ENCODE measurements at places on chromosomes 3 and 15.

DNA sequence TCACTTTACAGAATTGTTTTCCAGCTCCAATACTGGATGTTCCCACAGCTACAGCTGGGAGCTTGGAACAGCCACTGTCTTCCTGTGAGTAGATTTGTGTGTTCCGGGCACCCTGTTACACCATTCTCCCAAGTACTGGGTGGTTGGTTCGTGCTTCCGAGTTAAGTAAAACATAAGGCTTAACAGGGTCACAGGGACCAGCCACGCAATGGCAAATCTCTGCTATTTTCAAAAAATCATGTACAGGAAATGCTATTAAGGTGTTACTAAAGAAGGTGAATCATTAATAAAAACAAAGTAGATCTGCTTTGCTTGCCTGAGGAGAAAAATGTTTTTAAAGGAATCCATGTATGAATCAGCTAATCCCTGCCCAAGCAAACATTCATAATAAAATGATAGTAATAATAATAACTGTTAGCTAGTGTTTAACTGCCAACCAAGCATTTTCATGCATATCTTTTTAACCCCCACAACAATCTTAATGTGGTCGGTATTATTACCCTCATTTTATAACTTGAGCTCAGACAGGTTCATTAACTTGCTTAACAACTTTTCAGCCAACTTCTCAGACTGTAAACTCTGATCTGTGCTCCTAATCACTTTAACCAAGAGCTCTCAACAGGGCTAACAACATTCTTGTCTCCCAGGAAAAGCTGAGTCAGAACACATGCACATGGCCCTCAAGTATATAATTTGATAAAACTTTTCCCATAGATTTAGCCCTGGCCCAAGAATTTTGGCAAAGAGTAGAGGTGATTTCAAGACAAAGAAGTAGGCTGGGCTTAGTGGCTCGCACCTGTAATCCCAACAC lies 2.7 kb upstream of the C2CD4A start:
- DNase-seq: no peak

- no peak for DNase-seq
Observed at GRCh38 chr15:74027688-74028087, 33.2 kb downstream of the PML start.

DNA sequence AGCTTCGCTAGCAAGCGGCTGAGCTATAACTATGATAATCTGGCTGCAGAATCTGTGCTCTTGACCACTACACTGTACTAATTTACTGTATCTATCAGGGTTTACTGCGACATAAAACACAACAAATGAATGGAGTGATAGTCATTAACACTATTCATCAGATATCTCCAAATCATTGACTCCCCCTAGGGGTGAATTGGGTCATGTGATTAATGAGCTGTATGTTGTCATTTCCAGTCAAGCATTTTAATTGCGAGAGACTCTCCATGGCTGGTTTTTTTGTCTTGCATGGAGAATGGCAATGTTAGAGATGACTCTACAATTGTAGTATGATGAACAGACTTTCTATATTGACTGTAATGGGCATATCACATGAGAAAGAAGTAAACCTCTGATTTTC lies 10.5 kb upstream of the TM4SF18 start:
- no peak for DNase-seq

DNA sequence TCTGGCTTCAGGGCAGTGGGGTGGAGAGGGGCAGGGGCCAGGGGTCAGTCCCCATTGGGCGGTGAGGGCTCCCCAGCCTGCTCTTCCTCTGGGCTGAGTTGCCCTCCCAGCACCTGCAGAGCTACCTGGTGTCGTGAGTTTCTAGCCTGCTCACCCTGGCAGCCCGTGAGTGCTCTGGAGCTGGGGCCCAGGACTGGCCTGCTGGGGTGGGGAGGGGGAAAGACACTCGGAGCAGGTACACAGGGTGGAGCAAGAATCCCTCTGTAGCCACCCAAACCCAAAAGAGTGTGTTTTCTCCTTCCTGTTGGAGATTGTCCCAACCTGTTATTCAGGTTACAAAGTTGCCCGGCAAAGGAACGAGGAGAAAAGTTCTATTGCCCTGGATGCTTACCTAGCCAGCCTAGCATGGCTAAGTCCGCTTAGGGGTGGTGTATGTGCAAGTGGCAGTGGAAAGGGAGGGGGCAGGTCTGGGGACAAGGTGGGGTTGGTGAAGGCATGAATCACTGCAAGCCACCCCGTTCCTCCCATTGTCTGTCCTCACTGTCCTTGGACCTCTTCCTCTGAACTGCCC lies 8.9 kb downstream of the FAM3D start:
- no peak for DNase-seq

DNA sequence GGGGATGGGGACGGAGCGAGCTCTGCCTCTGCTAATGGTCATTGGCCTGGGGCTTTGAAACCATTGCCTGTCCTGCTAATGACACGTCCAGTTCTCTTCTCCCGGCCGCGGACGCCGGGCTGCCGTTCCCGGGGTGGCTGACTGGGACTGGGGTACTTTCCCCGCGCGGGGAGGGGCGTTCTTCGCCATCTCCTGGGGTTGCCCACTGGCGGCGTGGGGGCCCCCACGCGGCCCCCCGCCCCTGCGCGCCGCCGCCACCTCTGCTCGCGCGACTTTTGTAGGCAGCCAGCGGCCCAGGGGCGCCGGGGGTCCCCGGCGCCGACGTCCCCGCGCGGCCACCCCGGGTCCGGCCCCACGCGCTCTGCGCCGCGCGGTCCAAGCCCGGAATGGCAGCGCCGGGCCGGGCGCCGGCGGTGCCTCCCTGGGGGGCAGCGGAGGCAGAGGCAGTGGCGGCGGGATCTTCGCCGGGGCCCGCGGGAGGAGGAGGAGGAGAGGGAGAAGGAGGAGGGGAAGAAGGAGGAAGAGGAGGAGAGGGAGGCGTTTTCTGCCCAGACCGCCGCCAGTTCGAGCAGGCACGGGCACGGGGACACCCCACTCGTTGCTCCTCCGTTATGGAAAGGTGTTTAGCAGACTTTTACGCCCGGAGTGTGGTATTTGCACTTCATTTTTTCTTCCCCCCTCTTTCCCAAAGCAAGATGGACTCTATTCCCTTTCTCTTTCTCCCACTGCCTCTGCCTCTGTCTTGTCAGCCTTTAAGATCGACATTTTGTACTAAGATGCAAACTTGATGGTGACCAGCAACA lies 2.3 kb downstream of the BBX start:
- peak; percentile 35 for DNase-seq

- DNase-seq: no peak
Observed at GRCh38 chr3:34387826-34388564, 589.6 kb downstream of the PDCD6IP start.

DNA sequence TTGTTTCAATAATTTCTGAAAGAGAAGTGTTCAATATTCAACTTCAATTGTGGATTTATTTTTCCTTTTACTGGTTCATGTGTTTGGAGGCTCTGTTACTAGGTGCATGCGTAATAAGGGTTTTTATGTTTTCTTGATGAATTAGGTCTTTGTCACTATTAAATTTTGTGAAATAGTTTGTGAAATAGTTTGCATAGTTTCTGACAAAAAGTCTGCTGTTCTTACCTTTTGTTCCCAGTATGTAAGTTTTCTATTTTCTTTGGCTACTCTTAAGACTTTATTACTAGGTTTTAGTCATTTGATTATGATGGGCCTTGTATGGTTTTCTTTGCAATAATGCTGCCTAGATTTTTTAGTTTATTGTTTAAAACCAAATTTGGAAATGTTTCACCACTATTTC lies 38.0 kb downstream of the MEF2A start:
- no peak for DNase-seq

GRCh38 chr15:101020451-101020850 lies 101.3 kb downstream of the LRRK1 start:
- DNase-seq: no peak

DNA sequence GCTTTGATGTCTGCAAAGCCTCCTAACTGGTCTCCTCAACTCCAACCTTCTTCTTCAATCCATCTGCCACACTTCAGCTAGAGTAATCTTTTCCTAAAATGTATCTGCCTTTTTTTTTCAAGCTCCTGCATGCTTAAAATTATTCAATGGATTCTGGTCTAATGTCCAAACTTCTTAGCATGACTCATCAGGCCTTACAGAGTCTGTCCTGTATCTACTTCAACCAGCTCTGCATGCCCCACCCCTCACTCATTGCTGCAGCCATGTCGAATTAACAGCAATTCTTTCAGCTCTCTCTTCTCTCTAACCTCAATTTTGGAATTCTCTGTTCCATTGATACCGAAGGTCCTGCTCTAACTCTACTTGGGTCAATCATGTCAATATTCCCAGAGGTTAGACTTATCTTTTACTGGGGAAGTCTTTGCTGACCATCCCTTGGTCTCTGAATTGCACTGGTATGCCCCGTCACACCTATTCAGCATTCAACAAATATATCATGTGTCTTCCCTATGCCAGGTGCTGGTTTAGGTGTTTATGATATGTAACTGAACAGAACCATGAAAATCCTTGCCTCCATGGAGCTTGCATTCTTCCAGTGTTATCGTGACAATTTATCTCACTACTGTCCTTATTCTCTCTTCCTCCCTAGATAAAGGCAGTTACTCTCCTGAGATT lies 88.5 kb upstream of the NANOGP8 start:
- DNase-seq: no peak

GRCh38 chr3:144466540-144466939 lies 494.9 kb downstream of the DIPK2A start:
- no peak for DNase-seq

GRCh38 chr15:69574506-69574905 lies 121.9 kb downstream of the RPLP1 start:
- DNase-seq: no peak

- no peak for DNase-seq
Observed at GRCh38 chr3:98733053-98733811, 29.9 kb upstream of the ST3GAL6 start.

DNA sequence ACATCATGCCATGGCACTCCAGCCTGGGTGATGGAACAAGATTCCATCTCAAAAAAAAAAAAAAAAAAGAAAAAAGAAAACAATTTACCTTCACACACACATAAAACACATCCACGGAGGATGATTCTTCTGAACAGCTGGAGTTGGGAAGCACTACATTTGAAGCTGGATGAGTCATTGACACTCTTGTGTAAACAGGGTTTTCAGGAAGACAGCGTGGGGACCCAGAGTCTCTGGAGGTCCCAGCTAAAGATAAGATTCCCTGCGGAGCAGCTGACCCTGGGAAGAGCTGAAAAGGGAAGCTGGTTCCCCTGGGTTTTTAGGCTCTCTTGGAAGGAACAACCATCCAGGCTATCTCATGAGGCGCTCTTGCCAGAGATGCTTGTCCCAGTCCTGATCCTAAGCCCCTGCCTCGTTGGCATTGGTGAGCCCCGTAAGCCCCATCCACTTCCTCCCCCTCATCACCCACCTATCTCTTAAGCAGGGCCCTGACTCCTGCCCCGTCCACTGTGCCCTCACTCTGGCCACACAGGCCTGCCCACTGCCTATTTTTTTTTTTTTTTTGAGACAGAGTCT lies 32.0 kb upstream of the FURIN start:
- DNase-seq: no peak

DNA sequence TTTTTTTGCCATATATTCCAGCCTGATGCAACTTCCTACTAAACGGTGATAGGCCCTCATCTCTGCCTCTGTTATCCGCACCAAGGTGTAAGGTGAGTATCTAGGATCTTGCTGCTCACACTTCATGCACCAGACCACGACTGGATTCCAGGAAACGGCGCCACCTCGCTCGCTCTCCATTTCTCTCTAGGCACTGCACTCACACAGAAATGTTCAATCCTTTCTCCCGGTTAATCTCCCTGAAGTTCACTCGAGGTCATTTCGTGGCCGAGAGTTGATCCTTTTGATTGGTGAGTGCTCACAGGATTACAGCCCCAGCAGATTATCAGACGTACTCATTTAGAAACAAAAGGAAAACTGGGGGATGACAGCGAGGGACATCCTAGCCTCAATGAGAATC lies 28.1 kb downstream of the MCF2L2 start:
- DNase-seq: no peak

DNA sequence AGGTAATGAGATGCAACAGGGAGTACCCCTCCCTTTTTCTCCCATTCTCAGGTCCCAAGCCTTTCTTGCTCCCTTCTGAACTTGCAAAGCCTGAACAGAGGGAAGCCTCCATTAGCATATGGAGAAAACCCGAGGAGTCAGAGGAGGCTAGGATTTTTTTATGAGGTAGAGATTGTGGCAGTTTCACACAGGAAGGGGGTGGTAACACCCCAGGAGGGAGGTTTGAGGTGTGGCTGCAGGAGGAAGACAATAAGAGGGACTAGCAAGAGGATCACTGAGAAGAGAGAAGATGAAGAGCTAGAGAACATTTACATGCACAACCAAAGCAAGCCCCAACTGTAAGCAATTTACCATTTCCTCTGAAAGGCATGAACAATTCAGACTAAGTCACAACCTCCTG lies 322.7 kb downstream of the SV2B start:
- DNase-seq: no peak

DNA sequence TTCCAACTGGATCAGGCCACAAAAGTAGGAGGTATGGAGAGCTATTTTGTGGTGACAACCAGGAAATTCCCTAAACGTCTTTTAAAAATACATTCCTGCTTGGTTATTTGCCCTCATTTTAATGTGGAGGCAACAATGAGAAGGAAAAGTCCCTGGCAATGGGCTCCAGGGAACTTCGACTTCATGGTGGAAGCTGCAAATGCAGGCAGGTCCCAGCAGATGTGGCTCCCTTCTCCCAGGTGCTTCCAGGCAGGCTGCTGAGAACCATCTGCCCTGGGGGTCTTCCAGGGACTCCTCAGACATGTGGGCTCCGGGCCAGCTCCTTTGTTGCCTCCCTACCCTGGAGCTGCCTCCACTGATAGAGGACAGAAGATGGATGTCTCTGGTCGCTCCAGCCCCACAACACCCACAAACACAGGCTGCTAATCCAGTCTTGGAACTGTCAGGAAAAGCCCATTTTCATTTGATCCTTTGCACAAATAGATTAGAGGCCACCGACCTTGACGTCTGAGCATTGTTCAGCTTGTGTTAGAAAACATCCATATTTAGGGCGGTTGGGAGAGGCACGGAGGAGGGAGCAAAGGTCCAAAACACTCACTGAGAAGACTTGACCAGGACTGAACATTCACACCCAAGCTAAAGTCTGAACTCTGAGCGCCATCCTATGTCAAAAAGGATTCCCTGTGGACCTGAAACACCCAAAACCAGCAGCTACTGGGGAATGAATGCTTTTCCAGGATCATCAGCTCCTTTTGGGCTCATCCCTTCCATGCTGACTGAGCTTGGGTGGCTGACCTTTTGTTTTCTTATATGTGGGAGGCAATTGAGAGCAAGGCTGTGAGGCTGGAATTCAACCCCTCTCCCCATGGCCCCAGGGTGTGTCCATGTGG lies 30.2 kb upstream of the SLCO2A1 start:
- DNase-seq: no peak

DNA sequence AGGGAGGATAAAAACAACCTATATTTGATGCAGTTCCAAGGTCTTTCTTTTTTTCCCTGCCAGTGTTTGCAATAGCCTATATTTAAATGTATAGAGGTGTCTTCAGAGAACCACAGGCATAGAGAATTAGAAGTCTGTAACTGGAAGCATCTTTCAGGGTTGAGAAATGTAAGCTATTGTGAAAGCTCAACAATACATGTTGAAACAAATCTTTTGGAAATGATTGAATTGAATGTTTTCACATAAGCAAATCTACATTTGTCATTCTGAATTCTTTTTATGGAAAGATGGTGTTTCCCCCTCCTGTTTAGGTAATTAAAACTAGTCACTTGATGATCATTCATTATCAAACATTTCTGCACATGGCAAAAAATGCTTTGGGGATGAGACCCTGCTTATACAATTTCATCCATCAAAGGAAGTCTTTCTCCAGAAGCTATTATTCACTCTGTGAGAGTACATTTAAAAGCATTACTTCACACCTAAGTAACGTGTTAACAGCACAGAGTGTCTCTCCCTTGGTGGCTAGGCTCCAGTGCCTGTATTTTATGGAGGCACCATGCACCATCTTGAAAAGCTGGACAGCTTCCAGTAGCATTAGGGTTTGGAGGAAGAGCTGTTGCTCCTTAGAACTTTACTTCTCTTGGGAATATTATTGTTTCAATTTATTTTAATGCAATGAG lies 406.2 kb downstream of the LSAMP start:
- DNase-seq: no peak
